GM23338 (cell line): ENCODE measurements at places on chromosomes 5 and 9. TPM values are rescaled to one million over a fixed set of nuclear protein-coding genes. Genes with fewer than 3 reads are reported as not detected.

DNA sequence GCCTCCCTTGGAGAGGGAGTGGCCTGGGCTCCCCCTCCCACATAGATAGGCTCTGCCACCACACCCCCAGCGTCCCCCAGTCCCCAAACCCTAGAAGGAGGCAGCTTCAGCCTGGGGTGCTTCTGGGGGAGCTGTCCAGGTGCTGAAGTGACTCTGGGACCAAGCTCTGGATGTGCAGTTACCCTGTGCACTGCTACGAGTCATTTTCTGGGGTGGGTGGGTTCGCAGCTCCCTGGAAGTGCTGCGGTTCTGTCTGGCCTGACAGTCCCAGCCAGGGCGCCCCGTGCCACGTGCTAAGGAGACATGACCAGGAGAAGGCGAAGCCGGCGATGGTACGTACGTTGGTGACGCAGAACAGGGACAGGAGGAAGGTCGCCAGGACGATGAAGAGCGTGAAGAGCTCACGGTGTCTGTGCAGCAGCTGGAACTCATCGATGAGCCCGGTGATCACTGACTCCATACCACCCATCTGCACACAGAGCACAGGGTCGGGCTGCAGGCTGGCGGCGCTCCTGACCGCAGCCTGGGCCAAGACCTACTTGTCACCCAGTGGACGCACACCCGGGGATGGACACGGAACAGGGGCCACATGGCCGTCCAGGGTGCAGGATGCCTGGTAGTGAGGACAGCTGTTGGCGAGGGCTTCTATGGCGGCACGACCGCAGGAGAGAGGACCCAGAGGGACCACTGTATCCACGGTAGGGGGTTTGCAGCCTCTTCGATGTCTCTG is 35.7 kb downstream of the SLC6A3 start:
- DNase-seq = peak; percentile 78

DNA sequence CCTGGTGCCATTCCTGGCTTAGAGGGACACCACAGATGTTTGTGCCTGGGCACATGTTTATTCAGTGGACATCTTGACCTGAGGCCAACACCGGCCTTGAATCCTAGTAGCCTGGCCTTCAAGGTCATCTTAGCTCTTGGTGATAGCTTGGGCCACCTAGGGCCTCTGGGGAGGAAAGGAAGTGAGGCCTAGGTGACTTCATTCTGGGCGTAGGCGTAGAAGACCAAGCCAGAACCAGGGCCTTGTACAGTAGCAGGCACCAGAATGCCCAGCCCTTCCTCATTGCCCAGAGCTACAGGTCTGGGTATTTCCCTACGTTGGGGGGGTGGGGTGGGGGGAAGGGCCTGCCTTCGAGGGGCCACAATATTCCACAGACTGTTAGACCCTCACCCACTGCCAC is 33.8 kb downstream of the WNK2 start:
- no peak for DNase-seq

GRCh38 chr9:86009133-86009532 is 68.2 kb downstream of the NAA35 start:
- DNase-seq = no peak

PCAT7 gene
- polyA plus RNA-seq = 4.0 TPM in 2 replicates

GRCh38 chr5:154356020-154356655 is 89.7 kb upstream of the SAP30L start:
- no peak for DNase-seq

GRCh38 chr9:17795744-17796143 is 216.9 kb downstream of the SH3GL2 start:
- no peak for DNase-seq

- no peak for DNase-seq
Observed at GRCh38 chr5:157463081-157463480, 3.1 kb downstream of the NIPAL4 start.

GRCh38 chr5:172918421-172919371 is 40.5 kb upstream of the RPL26L1 start:
- no peak for DNase-seq

TAF11L10 gene
- polyA plus RNA-seq = not detected in 2 replicates

GRCh38 chr5:93883459-93883858 is 142.1 kb upstream of the POU5F2 start:
- DNase-seq = no peak

IL7R gene
- polyA plus RNA-seq = not detected in 2 replicates

GABRB2 gene
- polyA plus RNA-seq = 0.10 and 0.11 TPM in 2 replicates

DNA sequence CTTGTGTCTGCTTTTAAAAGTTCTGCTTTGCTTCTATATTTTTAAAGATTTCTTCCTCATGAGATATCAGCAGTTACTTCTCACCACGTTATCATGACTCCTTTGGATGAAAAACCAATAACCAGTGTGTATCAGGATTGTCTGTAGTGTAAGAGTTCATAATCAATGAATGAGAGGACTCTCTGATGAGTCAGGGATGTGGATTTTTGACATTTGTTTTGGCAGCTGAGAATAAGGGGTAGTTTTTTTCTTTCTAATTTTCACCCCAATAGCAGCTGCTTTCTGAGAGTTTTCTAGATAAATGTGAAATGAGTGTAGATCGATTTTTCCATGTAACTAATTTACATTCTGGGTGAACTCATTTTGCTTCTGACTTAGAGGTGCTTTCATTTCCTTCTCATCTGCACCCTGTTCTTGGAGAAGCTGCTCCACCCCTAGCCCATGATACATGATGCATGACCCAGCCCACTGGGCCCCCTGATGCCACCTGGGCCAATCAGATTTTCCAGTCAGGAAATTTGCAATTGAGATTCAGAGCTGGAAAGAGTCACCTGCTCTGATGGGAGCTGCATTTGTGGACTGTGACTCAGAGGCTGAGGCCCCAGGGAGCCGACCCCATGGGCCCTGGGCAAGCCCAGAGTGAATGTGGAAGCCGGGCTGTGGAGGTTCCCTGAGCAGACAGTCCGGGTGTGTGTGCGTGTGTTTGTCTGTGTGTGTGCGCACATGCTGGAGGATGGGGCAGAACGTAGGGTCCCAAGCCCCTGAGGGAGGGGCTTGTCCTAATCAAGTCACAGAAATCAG is 159.3 kb downstream of the RGS3 start:
- peak; percentile 85 for DNase-seq

- peak; percentile 42 for DNase-seq
Observed at GRCh38 chr9:122218071-122218934, 10.5 kb downstream of the LHX6 start.

GRCh38 chr5:173581408-173582215 is 34.8 kb downstream of the BOD1 start:
- DNase-seq = peak; percentile 89

DNA sequence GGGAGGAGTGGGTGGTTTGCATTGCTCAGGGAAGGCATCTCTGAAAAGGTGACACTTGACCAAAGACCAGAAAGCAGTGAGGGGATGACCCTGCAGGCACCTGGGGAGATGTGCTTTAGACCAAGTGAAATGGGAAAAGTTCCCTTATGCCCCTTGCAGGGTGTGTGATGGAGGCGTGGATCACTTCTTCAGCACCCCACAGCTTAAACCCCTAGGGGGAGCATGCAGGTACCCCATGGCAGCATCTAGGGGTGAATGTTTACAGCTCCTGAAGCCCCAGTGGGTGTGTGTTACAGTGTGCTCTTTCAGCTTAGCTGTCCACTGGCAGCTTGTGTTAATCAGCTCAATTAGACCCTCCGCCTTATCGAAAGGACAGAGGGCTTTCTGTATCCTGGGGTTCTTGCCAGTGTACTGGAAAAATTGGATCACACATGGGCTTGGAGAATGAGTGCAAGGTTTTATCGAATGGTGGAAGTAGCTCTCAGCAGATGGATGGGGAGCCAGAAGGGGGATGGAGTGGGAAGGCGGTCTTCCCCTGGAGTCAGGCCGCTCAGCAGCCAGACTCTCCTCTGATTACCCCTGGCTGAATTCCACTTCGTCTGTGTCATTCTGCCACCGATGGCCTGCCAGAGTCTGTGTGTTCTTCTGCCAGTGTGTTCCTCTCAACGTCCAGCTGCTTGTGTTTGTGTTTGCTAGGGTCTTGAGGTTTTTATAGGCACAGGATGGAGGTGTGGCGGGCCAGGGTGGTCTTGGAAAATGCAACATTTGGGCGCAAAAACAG is 6.3 kb downstream of the BHMT2 start:
- peak; percentile 24 for DNase-seq

DNA sequence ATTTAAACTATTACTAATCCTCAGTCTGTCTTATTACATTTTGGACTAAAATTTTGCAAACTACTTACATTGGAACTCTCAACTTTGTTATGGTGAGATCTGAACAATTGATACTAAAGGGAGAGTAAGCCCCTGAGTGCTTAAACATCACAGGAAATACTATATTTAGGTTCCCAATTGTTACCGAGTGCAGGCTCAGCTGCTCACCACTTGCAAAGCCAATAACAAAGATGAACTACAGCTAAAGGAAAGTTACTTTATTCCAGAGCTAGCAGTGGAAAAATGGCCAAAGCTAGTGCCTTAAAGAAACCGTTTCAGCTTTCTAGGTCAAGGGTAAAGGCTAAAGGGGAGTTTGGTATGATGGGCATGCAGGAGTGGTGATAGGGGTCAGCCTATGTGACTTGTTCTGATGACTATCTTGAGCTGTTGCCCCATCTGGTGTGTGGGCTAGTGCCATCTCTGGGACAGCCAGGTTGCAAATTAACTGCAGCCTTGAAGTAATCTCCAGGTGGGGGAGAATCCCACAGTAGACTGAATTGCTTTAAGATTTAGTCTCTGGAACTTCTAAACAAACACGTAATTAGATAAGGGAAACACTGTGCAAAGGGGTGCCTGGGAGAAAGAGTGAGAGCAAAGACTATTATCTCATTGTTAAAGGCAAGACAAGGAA is 7.8 kb upstream of the NDUFB6 start:
- DNase-seq = no peak

DNA sequence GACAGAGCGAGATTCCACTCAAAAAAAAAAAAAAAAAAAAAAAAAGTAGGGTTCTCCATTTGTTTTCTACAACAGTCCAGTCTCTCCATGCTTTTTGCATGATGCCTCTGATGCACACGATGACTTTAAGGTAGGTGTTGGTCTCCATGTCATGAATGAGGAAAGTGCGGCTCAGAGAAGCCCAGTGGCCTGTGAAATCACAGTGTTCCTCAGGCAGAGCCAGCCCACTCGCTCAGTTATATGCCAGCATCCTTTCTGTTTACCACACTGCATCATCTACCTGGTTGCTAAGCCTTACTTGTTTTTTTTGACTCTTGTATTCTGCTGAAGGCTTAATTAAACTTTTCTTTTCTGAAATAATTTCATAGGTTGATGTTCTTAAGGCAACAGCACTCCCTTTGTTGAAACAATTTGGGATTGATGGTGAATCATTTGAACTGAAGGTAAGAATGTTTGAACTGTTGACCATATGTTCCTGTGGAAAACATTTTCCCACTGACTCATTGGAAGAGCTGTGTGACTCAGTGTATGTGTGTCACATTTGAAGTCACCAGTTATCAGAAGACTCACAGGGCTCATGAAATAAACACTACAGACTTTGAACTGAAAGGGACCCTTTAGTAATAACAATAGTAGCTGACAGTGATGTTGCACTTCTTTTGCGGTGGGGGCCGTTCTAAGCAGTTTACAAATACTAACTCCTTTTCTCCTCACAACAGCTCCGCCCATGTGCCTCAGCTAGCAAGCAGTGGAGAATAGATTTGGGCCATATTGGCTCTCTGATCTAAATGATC is 40.2 kb downstream of the RCL1 start:
- no peak for DNase-seq

RLN2 gene
- polyA plus RNA-seq = 9.5 and 10.6 TPM in 2 replicates

BTNL3 gene
- 0.08 TPM in 1 of 2 replicates, not detected in the other for polyA plus RNA-seq

- DNase-seq = no peak
Observed at GRCh38 chr5:57836921-57837320, 354.3 kb upstream of the ACTBL2 start.

SPINK6 gene
- polyA plus RNA-seq = 0.53 TPM in 1 of 2 replicates, not detected in the other

GRCh38 chr9:98642661-98643312 is 65.9 kb downstream of the GABBR2 start:
- DNase-seq = peak; percentile 62

- DNase-seq = no peak
Observed at GRCh38 chr9:107874591-107875369, 385.2 kb upstream of the KLF4 start.

MLANA gene
- polyA plus RNA-seq = 0.38 TPM in 1 of 2 replicates, not detected in the other

- DNase-seq = peak; percentile 38
Observed at GRCh38 chr9:108813951-108814601, 41.7 kb downstream of the ACTL7B start.

DNA sequence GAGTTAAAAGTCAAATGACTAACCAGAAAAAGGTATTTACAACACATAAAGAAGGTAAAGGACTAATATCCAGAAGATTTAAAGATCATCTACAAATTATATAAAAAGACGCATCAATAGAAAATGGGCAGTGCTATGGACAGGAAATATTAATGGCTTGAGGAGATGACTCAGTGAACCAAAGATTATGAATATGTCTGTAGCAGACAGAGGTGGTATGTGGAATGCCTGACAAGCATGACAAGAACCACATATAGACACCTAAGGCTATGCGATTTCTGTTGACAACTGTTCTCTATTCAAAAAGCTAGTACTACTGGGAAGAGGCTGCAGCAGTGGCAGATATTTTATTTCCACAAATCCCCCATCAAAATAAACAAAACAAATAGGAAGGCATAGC is 177.0 kb upstream of the SH3GL2 start:
- no peak for DNase-seq

ZNF608 gene
- 20.0 and 20.5 TPM in 2 replicates for polyA plus RNA-seq

DNA sequence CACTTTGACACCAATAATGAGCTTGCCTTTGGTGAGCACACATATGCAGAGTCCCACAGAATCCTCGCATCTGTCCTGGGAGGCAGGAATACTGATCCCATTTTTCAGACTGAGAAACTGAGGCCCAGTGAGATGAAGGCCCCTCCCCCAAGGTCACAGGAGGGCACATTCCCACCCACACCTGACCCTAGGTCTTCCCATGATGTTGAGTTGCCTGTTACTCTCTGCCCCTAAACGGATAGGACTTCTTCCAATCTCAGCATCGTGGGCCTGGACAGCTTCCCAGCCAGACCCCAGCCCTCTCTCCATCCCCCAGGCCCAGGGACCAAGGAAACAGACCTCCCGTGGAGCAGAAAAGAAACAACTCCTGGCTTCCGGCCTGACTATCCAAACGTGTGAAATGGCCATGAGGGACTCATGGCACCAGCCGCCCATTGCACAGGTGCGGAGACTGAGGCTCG is 877 bp downstream of the SH3GLB2 start:
- peak; percentile 58 for DNase-seq

HEMGN gene
- polyA plus RNA-seq = not detected in 2 replicates

DNA sequence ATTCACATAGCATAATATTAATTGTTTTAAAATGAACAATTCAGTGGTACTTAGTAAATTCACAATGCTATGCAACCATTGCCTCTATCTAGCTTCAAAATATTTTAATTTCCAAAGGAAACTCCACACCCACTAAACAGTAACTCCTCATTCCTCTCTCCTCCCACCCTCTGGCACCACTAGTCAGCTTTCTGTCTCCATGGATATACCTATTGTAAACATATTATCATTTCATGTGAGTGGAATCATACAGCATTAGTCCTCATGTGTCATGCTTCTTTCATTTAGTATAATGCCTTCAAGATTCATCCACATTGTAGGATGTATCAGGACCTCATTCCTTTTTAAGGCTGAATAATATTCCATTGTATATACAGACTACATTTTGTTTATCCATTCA is 48.6 kb downstream of the PHF2 start:
- DNase-seq = no peak

GRCh38 chr9:94014066-94014654 is 59.0 kb upstream of the BARX1 start:
- DNase-seq = peak; percentile 76

GRCh38 chr9:22214497-22215031 is 205.5 kb upstream of the CDKN2B start:
- DNase-seq = no peak

GARIN3 gene
- not detected in 2 replicates for polyA plus RNA-seq
